ENCODE measurements at places on chromosomes 13 and 19. TPM values are rescaled to one million over a fixed set of nuclear protein-coding genes. Genes with fewer than 3 reads are reported as not detected.

MZT1 gene
- 20.1 TPM for polyA plus RNA-seq

PLPPR3 gene
- 13.7 TPM for polyA plus RNA-seq

NCAN gene
- polyA plus RNA-seq, result 0.03 TPM

CATSPERD gene
- 1.8 TPM for polyA plus RNA-seq

MAMSTR gene
- 11.8 TPM for polyA plus RNA-seq

EXOC3L2 gene
- 1.0 TPM for polyA plus RNA-seq

TNNT1 gene
- polyA plus RNA-seq, result 27.5 TPM

ZNF154 gene
- 27.8 TPM for polyA plus RNA-seq

CD33 gene
- polyA plus RNA-seq, result 3.5 TPM

ZNF440 gene
- 23.2 TPM for polyA plus RNA-seq

PEPD gene
- polyA plus RNA-seq, result 42.4 TPM

PROSER1 gene
- polyA plus RNA-seq, result 44.8 TPM

VSIG10L gene
- 3.9 TPM for polyA plus RNA-seq

FUT1 gene
- polyA plus RNA-seq, result 6.3 TPM

RASGRP4 gene
- polyA plus RNA-seq, result 2.3 TPM

VAV1 gene
- polyA plus RNA-seq, result 2.2 TPM

TTC9B gene
- polyA plus RNA-seq, result not detected

REXO1 gene
- polyA plus RNA-seq, result 18.1 TPM

ING1 gene
- polyA plus RNA-seq, result 19.6 TPM

CYP2S1 gene
- 3.2 TPM for polyA plus RNA-seq

DZIP1 gene
- polyA plus RNA-seq, result 42.9 TPM

DLEU7 gene
- 0.35 TPM for polyA plus RNA-seq

RNF17 gene
- polyA plus RNA-seq, result 0.12 TPM

KL gene
- polyA plus RNA-seq, result 8.2 TPM

DNMT1 gene
- 131 TPM for polyA plus RNA-seq

NANOS3 gene
- polyA plus RNA-seq, result 2.5 TPM

FCGBP gene
- polyA plus RNA-seq, result 15.3 TPM

MIA gene
- polyA plus RNA-seq, result 4.3 TPM

TEKTIP1 gene
- polyA plus RNA-seq, result 7.5 TPM

FAM216B gene
- polyA plus RNA-seq, result 2.4 TPM

ICAM4 gene
- 10.1 TPM for polyA plus RNA-seq

ZNF667 gene
- 10.9 TPM for polyA plus RNA-seq

TMEM255B gene
- polyA plus RNA-seq, result 8.5 TPM

MCF2L gene
- polyA plus RNA-seq, result 22.2 TPM

CCDC122 gene
- polyA plus RNA-seq, result 6.2 TPM

TEX29 gene
- polyA plus RNA-seq, result 0.64 TPM

KASH5 gene
- not detected for polyA plus RNA-seq

IGFL2 gene
- polyA plus RNA-seq, result 1.3 TPM

DHDH gene
- 1.6 TPM for polyA plus RNA-seq

ZNF534 gene
- polyA plus RNA-seq, result 0.60 TPM

RAVER1 gene
- polyA plus RNA-seq, result 28.7 TPM

CGB5 gene
- polyA plus RNA-seq, result 0.59 TPM

KLK14 gene
- 0.31 TPM for polyA plus RNA-seq

C13orf46 gene
- 0.27 TPM for polyA plus RNA-seq
